ENCODE measurements at places on chromosomes 11 and 22.

DNA sequence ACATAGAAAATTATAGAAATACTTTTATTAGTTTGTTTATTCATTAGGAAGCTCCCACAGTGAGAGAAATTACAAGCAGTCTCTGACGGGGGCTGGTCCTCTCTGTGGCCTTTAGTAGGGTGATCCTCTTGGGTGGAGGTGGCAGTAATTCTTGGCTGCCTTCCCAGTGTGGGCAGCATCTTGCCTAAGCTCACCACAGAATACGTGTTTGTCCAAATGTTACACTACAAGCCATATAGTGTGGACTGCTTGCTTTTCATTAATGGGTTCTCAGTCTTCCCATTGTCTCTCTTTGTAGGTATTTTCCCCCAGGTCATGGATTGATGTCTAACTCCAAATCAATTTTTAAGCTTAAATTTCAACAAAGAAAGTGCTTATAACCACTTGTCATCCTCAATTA is 43.3 kb downstream of the ENDOD1 start:
- DNase-seq, result no peak
- H3K4me3 ChIP-seq, result no peak overlapping the region
- no peak overlapping the region for H3K27ac ChIP-seq
- H3K4me1 ChIP-seq, result no peaks in the 10 kb centered on the region
- H3K36me3 ChIP-seq, result peaks cover 11% of the 10 kb centered on the region

GRCh38 chr11:33742249-33742851 is 6.1 kb upstream of the CD59 start:
- no peak for DNase-seq
- H3K27ac ChIP-seq, result no peak overlapping the region
- peaks cover 11% of the 10 kb centered on the region for H3K36me3 ChIP-seq
- H3K4me3 ChIP-seq, result no peak overlapping the region
- H3K27me3 ChIP-seq, result no peaks in the 10 kb centered on the region

GRCh38 chr22:38193580-38193979 is 8.2 kb upstream of the MAFF start:
- no peaks in the 10 kb centered on the region for H3K27me3 ChIP-seq
- no peaks in the 10 kb centered on the region for H3K36me3 ChIP-seq
- no peak overlapping the region for H3K27ac ChIP-seq
- peak; percentile 85 for DNase-seq
- no peaks in the 10 kb centered on the region for H3K4me1 ChIP-seq

- DNase-seq, result no peak
- H3K27me3 ChIP-seq, result no peaks in the 10 kb centered on the region
- H3K36me3 ChIP-seq, result no peaks in the 10 kb centered on the region
- H3K4me1 ChIP-seq, result no peaks in the 10 kb centered on the region
Measured at GRCh38 chr11:132101881-132102280, 731.5 kb downstream of the NTM start.

- peaks cover 34% of the 10 kb centered on the region for H3K4me1 ChIP-seq
- H3K4me3 ChIP-seq, result no peak overlapping the region
- H3K36me3 ChIP-seq, result no peaks in the 10 kb centered on the region
- H3K27me3 ChIP-seq, result no peaks in the 10 kb centered on the region
- no peak for DNase-seq
- peak overlapping the region; percentile 63 for H3K27ac ChIP-seq
Measured at GRCh38 chr11:57213342-57214097, 23.5 kb downstream of the APLNR start.

- H3K27me3 ChIP-seq, result no peaks in the 10 kb centered on the region
- H3K27ac ChIP-seq, result no peak overlapping the region
- DNase-seq, result no peak
- H3K36me3 ChIP-seq, result no peaks in the 10 kb centered on the region
- H3K4me3 ChIP-seq, result no peak overlapping the region
Measured at GRCh38 chr11:104152941-104153505, 10.9 kb downstream of the PDGFD start.

DNA sequence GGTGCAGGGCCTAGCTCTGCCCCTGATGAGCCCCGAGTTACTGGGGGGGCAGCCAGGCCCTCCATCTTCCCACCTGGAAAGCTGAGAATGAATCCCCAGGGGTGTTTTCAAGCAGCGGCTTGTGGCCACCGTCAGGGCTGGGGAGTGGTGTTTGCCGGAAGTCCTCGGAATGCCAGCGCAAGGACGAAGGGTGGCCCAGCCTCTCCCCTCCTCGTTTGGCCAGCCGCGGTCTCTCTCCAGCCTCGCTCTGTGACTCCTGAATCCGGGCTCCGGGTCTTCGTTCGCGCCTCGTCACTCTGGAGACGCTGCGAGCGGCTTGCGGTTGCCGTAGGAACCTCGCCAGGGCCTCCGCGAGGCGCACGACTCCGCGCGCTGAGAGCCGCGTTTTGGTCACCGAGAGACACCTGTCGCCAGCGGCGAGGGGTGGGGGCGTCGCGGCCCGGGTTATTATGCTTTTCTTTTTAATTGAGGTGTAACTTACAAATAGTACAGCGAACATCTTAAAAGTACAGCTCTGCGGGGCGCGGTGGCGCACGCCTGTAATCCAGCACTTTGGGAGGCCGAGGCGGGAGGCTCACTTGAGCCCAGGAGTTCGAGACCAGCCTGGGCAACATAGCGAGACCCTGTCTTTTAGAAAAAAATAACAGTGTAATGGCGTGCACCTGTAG is 6.3 kb upstream of the KDELR3 start:
- peaks cover 23% of the 10 kb centered on the region for H3K4me1 ChIP-seq
- peak overlapping the region; percentile 18 for H3K4me3 ChIP-seq
- peak overlapping the region; percentile 32 for H3K27ac ChIP-seq
- no peaks in the 10 kb centered on the region for H3K36me3 ChIP-seq

- no peaks in the 10 kb centered on the region for H3K36me3 ChIP-seq
- no peaks in the 10 kb centered on the region for H3K4me1 ChIP-seq
- no peak overlapping the region for H3K27ac ChIP-seq
- H3K27me3 ChIP-seq, result no peaks in the 10 kb centered on the region
- no peak for DNase-seq
Measured at GRCh38 chr11:2039198-2039759, 41.6 kb upstream of the H19 start.

GRCh38 chr11:26696330-26696729 is 25.5 kb downstream of the SLC5A12 start:
- H3K36me3 ChIP-seq, result no peaks in the 10 kb centered on the region
- no peaks in the 10 kb centered on the region for H3K27me3 ChIP-seq
- no peak for DNase-seq

DNA sequence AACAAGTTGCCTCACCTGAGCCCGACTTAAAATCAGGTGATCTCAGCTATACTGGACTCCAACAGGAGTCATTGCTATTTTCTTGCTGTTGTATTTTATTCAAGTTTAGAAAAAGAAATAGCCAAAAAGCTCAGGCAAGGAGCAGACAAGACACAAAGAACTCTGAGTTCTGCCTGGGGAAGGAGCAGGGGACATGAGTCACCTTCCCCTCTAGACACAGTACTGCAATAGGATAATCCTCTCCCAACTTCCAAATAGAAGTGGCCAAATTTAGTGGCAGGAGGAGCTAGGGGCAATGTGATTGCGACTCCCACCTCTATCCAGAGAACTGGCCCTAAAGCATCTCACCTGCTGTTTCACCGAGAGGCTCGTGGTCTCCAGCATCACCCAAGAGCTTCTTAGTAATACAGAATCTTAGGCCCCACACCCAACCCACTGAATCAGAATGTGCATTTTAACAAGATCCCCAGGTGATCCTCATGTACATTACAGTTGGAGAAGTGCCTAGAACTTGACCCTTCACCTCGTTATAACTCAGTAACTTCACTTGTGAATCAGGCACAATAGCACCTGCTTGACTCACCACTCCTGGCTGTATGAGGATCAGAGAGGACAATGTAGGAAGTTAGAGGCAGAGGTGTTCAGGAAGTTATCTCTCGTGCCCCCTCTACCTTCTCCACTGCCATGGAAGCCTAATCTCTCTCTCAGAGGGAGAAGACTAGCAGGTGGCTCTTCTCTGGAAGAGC is 56.8 kb upstream of the FBXO3 start:
- no peak overlapping the region for H3K27ac ChIP-seq
- H3K4me3 ChIP-seq, result no peak overlapping the region
- no peaks in the 10 kb centered on the region for H3K4me1 ChIP-seq
- H3K27me3 ChIP-seq, result peaks cover 7% of the 10 kb centered on the region
- no peak for DNase-seq
- no peaks in the 10 kb centered on the region for H3K36me3 ChIP-seq

DNA sequence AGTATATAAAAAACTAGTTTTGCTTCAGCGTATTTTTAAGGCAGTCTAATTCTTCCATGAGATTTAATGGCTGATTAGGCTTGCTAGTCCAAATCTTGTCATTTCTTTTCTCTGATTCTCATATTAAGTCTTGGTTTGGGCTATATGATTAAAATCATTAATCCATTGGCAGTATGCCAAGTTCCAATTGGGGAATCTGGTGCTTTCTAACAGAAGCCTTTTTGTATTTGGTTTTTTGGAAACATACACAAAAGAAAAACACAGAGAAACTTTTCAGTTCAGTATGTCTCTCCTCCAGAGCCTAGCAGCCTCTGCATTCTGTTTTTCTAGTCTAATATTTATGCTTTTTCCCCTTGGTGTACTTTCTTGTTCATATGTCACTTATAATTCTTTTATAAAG is 37.9 kb downstream of the SWAP70 start:
- no peak overlapping the region for H3K4me3 ChIP-seq
- H3K27ac ChIP-seq, result no peak overlapping the region
- H3K27me3 ChIP-seq, result no peaks in the 10 kb centered on the region
- H3K36me3 ChIP-seq, result no peaks in the 10 kb centered on the region
- DNase-seq, result no peak

GRCh38 chr11:79512706-79513469 is 72.1 kb upstream of the TENM4 start:
- H3K4me3 ChIP-seq, result no peak overlapping the region
- H3K4me1 ChIP-seq, result no peaks in the 10 kb centered on the region
- no peak overlapping the region for H3K27ac ChIP-seq

DNA sequence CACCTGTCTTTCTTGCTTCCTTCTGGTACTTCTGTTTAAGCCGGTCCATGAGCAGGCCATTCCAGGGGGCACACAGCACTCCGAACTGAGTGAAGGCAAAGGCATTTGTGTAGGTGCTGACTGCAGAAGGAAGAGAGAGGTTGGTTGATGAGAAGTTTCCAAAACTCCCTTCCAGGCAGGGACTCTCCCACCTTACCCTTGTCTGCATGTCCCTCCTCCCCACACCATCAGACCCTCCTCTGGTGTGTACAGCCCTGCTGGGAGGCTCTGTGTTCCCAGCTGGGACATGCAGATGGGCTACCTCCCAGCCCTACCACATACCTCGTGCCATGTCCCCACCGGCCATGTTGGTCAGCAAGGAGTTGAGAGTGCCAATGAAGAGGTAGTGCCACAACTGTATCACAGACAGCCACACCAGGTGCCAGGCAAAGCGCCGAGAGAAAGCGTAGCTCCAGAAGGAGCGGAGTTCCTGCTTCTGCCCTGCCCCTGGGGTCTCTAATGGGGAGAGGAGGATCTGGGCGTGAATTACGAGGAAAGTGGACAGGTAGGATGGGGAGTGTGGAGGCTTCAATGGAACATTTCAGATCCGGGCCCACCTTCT is 12.2 kb downstream of the SLC43A3 start:
- H3K27me3 ChIP-seq, result no peaks in the 10 kb centered on the region
- H3K4me3 ChIP-seq, result no peak overlapping the region
- DNase-seq, result no peak
- no peaks in the 10 kb centered on the region for H3K4me1 ChIP-seq
